ENCODE measurements at places on chromosomes 5 and 9.

GRCh38 chr5:39062530-39062929 is 11.7 kb downstream of the RICTOR start:
- DNase-seq, result no peak

DNA sequence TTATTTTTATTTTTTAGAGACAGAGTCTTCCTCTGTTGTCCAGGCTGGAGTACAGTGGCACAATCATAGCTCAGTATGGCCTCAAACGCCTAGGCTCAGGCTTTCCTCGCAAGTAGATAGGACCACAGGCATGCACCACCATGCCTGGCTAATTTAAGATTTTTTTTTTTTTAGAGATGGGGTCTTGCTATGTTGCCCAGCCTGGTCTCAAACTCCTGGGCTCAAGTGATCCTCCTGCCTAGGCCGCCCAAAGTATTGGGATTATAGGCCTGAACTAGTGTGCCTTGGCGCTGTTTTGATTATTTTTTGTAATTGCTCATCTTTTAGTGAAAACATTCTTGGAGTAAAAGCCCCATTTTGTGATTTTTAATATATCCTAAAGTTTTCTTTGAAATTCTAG is 5.4 kb downstream of the YTHDC2 start:
- no peak for DNase-seq

- no peak for DNase-seq
These were observed 849.9 kb downstream of the MAT2B start for GRCh38 chr5:164355267-164355830.

GRCh38 chr5:95863383-95863757 is 40.8 kb upstream of the GLRX start:
- DNase-seq, result peak; percentile 76

DNA sequence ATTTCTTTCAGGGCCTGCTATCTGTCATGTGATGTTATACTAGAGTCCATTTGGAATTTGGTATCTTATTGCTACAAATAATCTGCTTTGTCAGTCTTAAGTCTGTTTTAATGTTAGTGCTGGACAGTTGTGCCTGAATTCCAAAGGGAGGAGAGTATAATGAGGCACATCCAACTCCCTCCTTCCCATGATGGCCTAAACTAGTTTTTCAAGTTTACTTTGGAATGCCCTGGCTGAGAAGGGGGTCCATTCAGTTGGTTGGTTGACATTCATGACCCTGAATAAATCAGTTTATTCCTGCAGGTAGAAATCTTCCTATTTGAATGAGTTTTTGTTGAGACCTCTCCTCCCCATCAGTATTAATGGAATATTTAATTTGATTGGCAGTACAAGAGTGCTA is 9.4 kb upstream of the LRRTM2 start:
- no peak for DNase-seq

DNA sequence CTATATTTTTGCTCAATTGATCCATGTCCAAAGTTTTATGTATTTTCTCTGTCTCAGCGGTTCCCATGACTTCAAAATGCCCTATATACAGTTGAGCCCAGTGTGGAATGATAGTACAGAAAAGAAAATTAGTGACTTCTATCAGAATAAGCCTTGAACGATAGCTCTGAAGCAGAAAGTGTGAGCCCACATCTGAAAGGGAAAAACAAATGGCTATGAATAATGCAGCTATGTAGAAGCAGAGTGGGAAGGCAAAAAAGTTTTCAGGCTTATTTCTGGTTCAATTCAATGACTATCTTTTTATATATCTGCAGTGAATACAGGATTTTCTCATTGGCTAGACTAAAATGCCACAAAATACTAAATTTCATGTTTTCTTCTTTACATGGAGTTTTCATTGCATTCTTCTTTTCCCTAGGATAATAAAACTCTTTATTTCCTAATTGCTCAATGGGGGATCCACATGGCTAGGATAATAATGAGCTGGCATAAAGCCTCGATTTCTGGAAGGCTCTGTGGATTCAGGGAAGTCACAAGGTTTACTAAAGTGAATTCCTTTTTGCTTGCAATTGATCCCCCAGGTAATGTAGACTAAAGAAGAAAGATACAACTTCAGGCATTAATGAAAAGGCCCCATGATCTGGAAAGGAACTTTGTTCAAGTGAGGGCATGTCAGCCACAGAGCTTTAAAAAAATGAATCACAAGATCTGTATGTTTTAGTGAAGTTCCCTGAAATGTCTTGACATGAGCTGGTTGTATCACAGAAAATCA is 377.0 kb upstream of the RIOK2 start:
- no peak for DNase-seq

DNA sequence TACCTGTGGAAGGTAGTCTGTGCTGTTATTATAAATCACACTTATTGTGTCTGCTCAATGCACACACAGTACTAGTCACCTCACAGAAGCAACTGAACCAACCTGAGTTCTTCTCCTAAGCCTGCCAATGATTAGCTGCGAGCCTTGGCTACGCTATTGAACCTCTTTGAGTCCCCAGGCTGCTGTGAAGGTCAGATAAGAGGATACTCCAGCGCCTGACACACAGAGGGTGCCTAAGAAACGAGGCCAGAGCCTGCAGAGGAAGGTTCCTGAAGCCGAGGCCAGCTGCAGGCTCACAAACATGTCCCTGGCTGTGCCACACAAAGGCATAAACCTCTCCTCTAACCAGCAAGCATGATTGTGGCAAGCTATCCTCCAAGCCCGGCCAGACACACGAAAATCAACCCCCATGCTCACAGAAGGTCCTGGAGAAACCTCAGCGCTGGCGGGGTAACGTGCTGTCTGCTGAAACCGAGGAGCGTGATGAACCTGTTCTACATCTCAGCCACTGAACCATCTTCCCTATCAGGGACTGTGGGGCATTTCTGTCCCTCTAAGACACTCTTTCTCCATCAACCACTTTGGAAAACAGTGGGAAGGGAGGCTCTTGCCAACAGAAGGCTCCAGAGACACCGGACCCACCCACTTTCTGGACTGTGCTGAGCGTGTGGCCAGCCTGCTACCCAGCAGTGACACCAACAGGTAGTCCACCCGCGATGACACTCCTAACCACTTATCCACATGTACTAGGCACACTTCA is 53.2 kb upstream of the SLC25A51 start:
- DNase-seq, result no peak

- peak; percentile 76 for DNase-seq
These were observed 207.8 kb downstream of the SEMA5A start for GRCh38 chr5:9337928-9338595.

DNA sequence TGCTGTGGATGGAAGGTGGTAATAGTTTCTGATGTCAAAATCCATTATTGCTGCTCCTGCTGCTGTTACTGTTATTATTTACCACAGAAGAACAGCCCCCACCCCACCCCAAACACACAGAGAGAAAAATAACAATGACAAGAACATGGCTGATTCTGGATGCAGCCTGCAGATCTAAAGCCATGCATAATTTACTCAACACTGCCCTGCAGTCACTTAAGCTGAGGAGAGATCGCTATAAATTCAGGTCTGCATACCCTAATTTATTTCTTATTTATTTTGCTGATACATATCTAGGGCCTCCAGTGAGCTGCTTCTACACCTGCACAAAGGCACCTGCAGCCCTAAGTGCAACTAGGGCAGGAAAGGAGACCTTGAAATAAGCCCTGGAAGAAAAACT is 132.0 kb downstream of the TRIM32 start:
- no peak for DNase-seq

GRCh38 chr5:181070523-181070922 is 30.5 kb downstream of the BTNL9 start:
- DNase-seq, result no peak

- DNase-seq, result no peak
These were observed 62.1 kb downstream of the CYSTM1 start for GRCh38 chr5:140236891-140237598.

- DNase-seq, result no peak
These were observed 205.1 kb downstream of the AUH start for GRCh38 chr9:91156451-91157234.

DNA sequence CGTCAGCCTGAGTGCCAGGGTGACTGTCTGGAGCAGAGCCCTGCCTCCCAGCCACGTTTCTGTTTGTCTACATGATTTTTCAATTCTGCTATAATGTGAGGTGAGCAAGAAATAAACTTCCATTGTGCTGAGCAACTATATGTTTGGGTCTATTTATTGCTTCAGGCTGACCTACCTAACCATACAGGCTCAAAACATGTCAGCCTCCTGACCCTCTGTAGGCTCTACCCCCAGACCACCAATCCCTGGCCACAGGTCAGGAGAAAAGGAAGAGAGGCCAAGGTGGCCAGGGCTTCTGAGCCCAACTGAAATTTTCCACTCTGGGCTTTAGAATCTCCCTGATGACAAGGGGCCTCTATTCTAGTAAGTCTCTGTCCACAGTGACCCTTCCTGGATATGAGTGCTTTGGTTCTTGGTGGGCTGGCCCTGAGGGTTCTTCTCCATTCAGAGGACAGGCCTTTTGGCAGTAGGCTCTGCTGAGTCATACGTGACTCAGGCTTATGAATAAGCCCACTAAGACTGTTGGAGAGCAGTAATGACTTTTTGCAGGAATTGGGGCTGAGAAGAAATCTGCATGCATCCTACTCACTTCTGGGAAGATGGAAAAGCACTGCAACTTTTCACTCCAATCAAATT is 117.2 kb upstream of the TBCA start:
- DNase-seq, result peak; percentile 95

- DNase-seq, result peak; percentile 36
These were observed 3.4 kb downstream of the TLE1 start for GRCh38 chr9:81685763-81686613.

DNA sequence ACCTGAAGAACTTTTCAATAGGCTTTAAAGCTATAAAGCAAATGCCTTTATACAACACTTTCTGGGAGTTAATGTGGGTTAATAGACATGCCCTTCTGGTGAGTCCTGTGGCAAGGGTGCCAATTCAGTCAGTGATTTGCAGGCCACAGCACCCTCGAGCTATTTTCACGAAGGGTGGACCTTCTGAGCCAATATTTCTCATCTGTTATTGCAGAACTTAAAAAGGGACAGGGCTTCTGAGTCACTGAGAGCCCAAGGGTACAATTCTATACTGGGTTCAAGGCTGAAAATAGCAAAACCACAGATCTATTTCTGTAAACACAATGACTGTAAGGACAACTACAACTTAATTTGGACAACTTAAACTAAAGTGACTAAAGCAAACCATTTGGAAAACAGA is 92.8 kb downstream of the GABRG2 start:
- DNase-seq, result no peak

DNA sequence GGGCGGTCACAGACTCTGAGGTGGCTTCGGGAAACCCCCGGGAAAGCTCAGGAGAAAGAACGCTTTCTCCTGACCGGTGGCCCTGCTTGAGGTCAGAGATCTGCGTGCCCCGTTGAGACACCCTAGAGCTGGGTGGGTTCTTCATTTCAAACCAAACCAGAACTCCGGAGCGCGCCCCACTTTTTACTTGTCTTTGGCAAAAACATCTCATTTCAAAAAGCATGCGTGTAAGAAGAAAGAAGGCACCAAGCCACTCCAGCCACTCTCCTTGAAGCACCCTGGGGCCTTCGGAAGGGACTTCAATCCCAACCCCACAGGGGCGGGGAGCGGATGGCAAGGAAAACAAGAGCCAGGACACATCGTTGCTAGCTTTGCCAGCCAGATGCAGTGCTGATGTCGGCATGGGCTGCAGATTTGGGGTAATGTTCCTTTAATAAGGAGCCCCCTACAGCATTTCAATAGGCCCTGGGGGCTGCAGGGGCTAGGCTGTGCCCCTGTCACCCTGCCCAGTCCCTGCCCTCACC is 171.7 kb downstream of the ERCC6L2 start:
- DNase-seq, result no peak

DNA sequence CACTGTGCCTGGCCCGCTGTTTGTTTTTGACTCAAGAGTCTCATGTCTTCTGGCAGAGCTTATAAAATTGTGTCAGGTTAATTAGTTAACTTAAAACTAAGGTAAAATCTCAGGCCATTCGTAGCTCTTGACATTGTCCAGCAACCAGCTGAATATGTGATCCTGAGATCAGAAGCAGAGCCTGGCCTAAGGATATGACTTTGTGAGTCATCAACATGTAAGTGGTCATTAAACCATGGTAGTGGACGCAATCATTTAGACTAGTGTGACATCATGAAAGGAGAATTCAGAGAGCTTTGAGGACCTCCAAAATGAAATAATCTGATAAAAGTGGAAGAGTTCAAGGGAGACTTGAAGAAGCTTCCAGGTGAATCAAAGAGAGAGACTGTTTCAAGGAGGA is 23.3 kb downstream of the SPZ1 start:
- no peak for DNase-seq

DNA sequence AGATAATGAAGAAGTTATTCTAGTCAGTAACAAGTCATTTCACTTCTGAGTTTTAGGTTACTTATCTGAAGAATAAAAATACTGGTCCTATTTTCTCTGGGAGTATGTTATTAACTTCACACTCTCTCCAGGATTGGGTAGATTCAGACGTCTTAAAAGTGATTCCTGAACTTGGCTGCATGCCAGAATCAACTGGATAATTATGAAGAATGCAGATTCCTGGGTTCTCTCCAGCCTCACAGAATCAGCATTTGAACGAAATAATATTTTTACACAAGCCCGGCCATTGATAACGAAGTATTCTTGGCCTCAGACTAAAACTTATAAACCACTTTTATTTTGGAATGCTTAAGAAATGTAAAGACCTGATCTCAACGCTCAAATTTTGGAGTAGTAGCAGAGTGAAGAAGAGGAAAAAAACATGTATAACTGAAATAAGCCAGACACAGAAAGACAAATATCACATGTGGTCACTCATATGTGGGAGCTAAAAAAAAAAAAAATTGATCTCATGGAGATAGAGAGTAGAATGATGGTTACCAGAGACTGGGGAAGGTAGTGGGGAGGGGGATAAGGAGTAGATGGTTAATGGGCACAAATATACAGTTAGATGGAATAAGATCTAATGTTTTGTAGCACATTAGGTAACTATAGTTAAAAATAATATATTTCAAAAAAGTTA is 507.3 kb downstream of the ISL1 start:
- no peak for DNase-seq

GRCh38 chr5:138911441-138911840 is 36.3 kb upstream of the LRRTM2 start:
- peak; percentile 51 for DNase-seq

DNA sequence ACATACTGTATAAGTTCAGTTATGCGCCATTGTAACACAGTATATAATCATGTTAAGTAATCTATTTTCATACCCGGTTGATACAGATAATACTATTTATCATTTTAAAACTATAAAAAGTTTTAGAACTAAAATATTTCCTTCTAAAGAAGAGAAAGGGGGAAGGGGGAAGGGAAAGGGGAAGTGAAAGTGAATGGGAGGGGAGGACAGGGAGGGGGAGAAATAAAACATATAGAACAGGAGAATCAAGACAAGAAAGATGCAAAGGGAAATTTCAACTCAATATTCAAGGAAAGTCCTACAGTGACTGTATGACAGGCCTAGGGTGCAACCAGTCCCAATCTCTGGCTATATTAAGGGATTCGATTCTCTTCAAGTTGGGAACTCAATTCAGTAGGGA is 1278.8 kb downstream of the MAT2B start:
- no peak for DNase-seq
